NCI-H187 treated with DMSO at 0.1 percent for 48 hours (cell line): ENCODE measurements at places on chromosomes 12 and 14.

GRCh38 chr14:77109656-77110055 lies 11.6 kb downstream of the CIPC start:
- DNase-seq = no peak

DNA sequence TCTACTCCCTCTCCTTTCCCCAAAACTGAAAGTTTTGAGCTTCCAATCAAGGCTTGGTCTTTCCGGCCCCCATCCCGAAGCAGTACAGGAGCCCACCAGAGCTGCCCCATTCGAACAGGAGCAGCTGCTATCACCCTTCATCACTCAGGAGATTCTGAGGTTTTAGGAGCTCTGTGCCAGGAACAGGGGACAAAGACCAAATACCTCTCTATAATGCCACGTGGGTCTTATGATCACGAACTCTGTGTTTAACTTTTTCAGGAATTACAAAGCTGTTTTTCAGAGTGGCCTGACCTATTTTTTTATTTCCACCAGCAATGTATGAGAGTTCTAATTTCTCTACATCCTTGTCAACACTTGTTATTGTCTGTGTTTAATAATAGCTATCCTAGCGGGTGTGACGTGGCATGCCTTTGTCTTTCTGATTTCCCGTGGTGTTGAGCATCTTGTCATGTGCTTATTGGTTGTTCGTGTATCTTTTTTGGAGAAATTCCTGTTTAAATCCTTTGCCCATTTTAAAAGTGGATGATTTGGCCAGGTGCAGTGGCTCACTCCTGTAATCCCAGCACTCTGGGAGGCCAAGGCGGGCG lies 21.7 kb downstream of the COA8 start:
- no peak for DNase-seq

GRCh38 chr12:53624458-53624857 lies 1.7 kb downstream of the ATF7 start:
- no peak for DNase-seq

DNA sequence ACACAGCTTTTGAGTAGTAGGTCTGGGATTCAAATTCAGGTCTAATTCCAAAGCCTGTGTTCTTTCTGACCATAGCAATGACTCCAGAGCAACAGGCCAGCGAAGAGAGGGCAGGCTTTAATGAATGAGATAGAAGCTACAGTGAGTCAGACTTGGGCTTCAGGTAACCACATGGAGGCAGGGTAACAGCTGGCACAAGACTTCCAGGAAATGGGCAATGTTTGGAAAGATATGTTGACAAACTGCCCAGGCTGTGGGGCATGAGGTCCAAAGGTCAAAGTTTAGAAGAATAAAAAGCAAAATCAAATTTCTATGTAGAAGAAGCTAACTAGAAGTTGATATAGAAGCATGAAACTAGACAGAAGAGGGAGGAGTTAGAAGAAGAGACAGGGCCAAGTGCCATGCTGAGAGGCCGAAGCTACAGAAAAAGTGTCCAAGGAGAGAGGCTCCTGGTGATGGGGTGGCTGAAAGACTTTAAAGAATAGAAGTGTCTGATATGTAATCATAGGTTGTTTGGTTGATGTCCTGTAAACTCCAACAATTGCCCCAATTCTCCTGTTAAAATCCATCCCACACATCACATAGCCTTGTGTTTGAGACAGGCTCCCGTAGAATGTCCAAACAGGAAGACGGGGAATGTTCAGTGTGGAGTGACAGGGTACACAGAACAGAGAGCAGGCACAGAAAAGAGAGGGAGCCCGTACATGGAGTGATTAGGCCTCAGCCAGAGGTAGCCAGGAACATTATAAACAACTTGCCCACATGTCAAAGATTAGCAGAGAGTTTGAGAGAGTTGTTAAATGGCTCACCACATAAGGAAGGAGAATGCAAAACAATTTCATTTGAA lies 384.7 kb downstream of the CCDC91 start:
- no peak for DNase-seq

GRCh38 chr12:96872961-96873360 lies 34.1 kb upstream of the NEDD1 start:
- no peak for DNase-seq

- DNase-seq = no peak
These were observed 249.4 kb downstream of the ZFP36L1 start for GRCh38 chr14:68543516-68543915.

DNA sequence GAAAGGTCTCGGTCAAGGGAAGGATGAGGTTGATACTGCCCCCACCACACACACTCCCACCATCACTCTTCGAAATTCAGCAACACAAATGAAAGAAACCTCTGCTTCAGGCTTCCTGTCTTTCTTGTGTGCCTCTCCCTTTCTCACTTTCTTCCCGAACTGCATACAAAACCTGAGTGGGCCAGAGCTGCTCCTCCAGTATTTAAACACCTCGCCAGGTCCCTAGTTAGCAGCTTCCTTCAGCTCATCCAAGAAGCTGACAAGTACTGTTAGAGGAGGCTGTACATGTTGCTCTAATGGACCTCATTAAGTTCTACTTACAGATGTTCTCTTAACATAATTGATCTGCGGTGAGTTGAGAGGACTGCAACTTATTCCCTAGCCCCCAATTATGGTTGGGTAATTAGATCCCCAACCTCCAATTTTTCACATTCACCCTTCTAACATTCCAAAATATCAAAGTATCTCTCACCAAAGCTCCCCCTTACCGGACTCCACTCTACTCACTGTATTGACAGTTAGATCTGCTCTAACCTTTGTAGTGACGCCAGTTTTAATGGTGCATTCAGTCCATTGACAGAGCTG lies 4.1 kb upstream of the LMO3 start:
- no peak for DNase-seq

DNA sequence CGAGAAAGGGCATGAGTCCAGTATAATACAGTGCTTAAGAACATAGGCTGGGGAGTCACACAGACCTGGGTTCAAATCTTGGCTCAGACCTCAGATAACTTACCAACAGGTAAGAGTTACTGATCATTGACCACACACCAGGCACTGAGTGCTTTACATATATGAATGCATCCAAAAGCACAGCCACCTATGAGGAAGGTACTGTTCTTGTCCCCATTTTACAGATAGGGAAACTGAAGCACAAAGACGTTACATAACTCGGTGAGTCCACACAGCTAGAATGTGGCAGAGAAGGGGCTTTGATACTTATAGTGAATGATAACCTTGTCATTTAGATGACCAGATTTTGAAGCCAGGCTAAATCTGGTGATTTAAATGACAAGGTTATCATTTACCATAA lies 27.6 kb downstream of the FAIM2 start:
- DNase-seq = no peak

DNA sequence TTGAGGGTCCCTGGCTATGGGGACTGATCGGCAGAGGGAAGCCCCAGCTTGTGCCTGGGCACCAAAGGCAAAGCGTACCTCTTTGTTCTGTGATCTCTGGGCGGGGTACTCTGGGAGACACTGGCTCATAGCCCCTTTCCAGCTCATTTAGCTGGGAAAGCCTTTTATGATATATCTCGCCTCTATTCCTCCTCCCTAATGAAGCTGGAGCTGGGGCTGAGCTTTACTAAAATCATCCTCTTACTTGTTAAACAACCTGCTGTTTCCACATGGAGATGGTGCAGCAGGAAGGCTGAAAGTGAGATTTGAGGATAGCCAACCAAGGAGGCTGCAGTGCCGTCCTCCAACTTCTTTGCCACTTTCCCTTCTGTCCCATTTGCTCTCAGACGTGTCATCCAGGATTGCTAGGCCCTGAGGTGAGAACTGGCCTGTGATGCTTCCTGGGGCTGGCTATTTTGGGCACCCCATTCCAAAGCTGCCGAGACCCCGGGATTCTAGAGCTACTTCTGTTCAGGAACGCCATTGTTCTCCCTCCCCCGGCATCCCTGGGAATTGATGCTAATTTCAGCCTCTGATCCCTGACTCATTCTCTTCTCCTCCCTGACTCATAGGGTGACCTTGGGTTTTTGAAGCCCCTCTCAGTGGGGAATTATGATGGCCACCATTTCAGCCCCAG lies 16.0 kb downstream of the PDE1B start:
- no peak for DNase-seq
